ENCODE measurements at places on chromosomes 6 and 20. TPM values are rescaled to one million over a fixed set of nuclear protein-coding genes. Genes with fewer than 3 reads are reported as not detected.

The CENPB gene
- 95.5 TPM for total RNA-seq

The CDH4 gene
- 2.3 TPM for total RNA-seq

- DNase-seq, result no peak
Observed at GRCh38 chr6:64685401-64685800, 1021.6 kb downstream of the EYS start.

GRCh38 chr20:50468378-50468798 is 41.8 kb upstream of the PTPN1 start:
- DNase-seq, result no peak

DNA sequence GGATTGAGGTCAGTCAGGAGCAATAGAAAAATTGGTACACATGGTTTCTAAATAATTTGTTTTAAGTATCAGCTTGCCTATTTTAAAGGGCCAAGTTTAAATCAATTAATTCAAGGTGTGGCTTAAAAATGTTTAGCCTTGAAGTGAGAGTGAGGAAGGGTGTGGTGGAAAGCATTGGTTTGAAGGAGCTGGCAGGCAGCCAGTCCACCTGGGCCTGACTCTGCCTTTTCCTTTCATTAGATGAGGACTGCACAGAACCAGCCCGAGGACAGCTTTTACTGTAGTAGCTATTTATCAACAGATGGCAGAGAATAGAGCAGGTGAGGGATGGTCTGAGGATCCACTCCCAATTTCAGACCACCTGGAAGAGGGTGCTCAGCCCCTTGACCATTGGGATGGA is 42.4 kb downstream of the DHX35 start:
- no peak for DNase-seq

GRCh38 chr6:11050731-11051130 is 6.6 kb upstream of the ELOVL2 start:
- DNase-seq, result no peak

- no peak for DNase-seq
Observed at GRCh38 chr6:118101831-118102345, 194.8 kb downstream of the SLC35F1 start.

DNA sequence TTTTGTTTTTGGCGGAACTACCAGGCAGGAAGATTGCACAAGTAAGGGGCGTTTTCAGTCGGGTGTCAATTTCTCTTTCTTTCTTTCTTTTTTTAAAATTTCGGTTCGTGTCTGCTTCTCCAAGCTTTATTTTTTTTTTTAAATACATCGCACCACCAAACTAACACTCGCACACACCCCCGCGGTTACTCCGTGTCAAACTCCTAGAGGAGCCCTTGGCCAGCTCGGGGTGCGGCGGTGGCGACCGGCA is 338 bp downstream of the UTRN start:
- no peak for DNase-seq

The PPP1R16B gene
- total RNA-seq, result 4.4 TPM

DNA sequence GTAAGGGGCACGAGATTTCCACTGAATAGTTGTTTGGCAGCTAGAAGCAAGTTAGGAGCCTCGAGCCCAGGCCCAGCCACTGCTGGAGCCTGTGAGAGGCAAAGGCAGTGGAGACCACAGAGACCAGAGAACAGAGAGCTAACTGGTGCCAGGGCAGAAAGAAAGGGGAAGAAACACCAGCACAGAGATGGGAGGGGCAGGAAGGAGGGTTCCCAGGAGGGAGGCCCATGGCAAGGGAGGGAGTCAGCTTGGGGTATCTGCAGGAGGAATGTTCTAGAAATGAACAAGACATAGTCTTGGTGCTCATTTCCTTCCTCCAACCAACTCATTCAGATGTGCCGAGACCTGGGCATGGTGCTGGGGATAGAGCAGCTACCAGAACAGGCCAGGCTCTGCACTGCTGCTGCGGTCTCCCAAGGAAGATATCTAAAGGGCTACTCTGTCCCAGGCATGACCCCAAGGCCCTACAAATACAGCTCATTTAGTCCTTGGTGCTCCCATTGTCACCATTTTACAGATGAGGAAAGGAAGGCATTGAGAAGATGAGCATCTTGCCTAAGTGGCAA is 10.7 kb downstream of the ANGPT4 start:
- DNase-seq, result no peak

DNA sequence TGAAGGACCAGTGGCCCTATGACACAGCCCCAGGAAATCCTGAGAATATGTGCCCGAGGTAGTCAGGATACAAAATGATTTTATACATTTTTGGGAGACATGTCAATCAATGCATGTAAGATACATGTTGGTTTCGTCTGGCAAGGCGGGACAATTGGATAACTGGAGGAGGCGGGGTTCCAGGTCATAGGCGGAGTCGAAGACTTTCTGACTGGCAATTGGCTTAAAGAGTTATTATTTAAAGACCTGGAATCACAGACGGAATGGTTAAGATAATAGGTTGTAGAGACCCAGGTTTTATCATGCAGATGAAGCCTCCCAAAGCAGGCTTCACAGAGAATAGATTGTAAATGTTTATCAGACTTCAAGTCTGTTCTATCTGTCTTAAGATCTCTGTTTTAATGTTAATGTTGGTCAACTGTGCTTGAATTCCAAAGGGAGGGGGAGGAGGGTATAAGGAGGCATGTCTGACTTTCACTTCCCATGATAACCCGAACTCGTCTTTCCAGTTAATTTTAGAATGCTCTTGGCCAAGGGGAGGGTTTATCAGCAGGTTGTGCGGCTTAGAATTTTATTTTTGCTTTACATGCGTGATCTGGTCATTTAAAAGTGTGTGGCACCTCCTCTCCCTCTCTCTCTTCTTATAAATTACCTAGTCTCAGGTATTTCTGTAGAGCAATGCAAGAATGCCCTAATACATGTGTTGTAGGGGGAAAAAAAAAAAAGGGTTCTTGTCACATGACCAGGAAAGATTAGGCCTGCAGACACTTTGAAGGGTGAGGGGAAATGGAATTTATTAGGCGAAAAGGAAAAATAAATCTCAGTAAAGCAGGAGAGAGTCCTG is 230.7 kb downstream of the NFATC2 start:
- no peak for DNase-seq

GRCh38 chr6:97535800-97536199 is 252.8 kb upstream of the MMS22L start:
- no peak for DNase-seq

GRCh38 chr6:10194816-10195672 is 219.8 kb downstream of the TFAP2A start:
- no peak for DNase-seq

The DYNLT2 gene
- total RNA-seq, result 2.2 TPM

GRCh38 chr6:19408331-19408730 is 428.8 kb upstream of the ID4 start:
- DNase-seq, result no peak

The DNAH8 gene
- not detected for total RNA-seq

- DNase-seq, result no peak
Observed at GRCh38 chr6:154233383-154233782, 123.2 kb downstream of the IPCEF1 start.

The SIRPD gene
- total RNA-seq, result not detected

The MROH8 gene
- total RNA-seq, result 2.7 TPM

DNA sequence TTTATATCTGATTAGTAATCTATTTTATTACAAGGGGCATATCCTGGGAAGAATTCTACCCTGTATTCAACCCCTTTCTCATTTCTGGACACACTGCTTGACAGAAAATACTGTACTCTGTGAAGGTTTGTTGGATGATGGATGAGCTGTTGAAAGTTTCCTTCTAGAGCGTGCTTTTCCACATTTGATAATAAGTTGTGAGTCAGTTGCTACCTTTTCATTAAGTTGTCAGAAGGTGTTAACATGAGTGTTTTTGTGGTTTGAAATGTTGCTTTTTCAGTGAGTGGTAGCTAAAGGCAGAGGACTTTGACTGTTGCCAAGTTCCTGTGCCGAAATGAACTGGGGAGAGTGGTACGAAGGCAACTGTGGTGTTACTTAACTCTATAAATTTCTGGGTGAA is 3.9 kb upstream of the ECI2 start:
- DNase-seq, result no peak

GRCh38 chr20:44765701-44766347 is 20.2 kb downstream of the KCNK15 start:
- DNase-seq, result no peak

- DNase-seq, result no peak
Observed at GRCh38 chr6:163183806-163184205, 230.7 kb upstream of the QKI start.

DNA sequence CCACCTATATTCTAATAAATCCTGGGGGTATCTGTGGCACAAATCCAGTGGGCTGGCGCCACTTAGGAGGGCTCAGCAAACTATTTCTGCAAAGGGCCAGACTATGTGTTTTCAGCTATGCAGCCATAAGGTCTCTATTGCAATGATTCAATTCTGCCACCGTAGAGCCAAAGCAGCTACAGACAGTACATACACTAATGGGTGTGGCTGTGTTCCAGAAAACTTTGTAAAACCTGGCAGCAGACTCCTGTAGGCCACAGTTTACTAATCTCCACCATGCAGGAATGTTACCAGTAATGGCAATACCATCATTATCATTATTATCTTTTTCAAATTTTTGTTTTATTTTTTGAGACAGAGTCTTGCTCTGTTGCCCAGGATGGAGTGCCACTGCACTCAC is 65.7 kb downstream of the SULF2 start:
- no peak for DNase-seq

DNA sequence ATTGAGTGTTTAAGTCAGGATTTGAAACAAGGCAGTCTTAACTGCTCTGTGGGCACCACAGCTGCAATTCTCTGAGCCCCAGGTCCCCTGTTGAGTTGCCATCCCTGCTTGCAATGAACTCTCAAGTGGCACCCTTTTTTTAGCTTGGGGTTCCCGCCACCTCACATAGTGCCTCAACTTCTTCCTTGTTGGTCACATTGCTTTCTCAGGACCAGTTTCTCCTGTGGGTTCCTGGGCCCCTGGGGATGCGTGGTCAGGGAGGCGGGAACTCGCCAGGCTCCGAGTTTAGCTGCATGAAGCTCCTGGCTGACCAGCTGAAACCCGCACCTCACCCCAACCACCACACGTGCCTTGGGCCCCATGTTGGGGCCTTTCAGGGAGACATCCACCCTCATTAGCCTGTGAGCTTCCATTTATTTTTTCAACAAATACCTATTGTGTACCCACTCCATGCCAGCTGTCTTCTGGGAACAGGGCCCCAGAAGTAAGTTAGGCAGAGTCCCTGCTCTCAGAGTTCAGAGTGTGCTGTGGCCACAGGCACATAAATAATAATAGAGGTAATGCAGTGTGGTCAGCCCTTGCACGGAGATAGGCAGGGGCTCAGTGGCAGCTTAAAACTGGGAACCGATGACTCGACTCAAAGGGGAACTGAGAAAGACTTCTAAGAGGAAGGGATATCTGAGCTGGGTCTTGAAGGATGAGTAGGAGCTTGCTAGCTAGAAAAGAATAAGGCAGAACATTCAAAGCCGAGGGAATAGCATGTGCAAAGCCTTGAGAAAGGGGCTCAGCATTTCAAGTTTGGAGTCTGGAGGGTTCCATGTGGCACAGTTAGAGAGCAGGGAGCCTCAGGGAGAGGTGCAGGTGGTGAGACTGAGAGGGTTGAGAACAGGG is 33.9 kb upstream of the FAM83D start:
- no peak for DNase-seq

The LST1 gene
- 22.7 TPM for total RNA-seq

The GSTA2 gene
- not detected for total RNA-seq

The RALGAPB gene
- 45.9 TPM for total RNA-seq

- no peak for DNase-seq
Observed at GRCh38 chr20:34974246-34974645, 18.6 kb downstream of the MYH7B start.

Measured in tibial nerve (tissue), 4 donors.